ENCODE measurements at places on chromosomes 2 and 18.

DNA sequence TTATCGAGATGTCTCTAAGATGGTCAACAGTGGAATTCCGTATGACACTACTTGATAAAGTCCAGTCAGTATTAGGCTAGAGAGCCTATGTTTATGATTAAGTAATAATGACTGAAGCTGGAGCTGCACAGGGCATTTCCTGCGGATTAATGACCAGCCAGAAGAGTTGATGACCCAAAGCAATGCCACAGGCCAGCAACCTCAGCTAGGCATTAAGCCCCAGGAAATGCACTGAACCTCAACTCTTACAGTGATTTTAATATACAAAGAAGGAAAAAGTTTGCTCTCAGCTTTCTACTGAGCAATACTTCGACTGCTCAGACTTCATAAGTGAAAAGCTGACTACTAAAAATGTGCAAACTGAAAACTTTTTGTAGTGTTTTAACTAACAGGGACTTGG, 3.9 kb downstream of the KCTD1 start:
- DNase-seq = no peak

DNA sequence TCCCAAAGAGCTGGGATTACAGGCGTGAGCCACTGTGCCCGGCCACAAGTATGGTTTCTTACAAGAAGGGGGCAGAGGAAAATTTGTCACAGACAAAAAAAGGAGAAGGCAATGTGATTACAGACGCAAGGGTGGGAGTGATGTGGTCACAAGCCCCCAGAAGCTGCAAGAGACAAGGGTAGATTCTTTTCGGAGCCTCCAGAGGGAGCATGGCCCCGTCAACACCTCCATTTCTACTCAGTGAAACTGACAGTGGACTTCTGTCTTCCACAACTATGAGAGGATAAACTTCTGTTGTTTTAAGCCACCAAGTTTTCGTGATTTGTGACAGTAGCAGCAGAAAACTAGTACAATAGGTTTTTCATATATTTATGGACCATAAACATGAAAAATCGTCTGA, 2.1 kb upstream of the TCF7L1 start:
- no peak for DNase-seq

- no peak for DNase-seq
Observed at GRCh38 chr18:68676913-68677312, 38.0 kb downstream of the TMX3 start.

- DNase-seq = peak; percentile 38
Observed at GRCh38 chr2:18585526-18585925, 3.8 kb downstream of the NT5C1B start.

DNA sequence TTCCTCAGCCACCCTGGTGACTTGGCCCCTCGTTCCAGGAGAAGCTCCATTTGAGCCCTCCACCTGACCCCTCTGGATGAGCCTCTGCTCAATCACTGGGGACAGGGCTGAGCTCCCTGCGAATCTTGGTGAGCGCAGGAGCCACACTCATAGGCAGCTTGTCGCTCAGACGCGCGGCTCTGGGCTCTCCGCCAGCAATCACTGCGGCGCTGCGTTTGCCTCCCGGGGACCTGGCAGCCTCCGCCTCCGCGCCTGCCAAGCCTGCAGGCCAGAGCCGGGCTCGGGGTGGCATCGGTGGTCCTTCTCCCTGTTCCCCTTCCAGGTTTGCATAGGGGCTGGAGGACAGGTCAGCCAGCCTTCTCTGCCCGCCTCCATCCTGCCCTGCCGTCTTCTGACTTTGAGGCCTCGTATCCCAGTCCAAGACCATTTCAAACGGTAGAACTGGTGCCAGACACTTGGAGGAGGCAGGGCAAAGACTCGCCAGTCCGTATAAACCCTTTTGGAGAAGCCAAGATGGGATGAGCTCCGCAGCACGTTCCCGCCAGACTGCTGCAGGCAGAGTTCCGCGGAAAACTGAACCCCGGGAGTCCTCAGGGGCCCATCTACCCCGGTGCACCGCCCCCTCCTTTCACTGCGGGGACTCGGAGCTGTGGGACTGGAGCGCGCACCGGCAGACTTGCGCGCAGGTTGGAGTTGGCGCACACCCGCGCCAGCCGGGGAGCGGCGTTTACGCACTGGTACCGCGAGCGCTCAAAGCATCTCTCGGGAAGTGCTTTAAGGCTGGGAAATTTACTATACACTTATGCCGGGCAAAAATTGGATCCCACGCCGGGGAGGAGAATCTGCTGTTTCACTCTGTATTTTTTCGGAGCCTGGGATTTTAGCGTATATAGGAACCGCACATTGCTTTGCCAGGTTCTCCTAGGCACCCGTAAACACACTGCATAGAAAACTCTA, 1.1 kb upstream of the TACR1 start:
- peak; percentile 62 for DNase-seq

DNA sequence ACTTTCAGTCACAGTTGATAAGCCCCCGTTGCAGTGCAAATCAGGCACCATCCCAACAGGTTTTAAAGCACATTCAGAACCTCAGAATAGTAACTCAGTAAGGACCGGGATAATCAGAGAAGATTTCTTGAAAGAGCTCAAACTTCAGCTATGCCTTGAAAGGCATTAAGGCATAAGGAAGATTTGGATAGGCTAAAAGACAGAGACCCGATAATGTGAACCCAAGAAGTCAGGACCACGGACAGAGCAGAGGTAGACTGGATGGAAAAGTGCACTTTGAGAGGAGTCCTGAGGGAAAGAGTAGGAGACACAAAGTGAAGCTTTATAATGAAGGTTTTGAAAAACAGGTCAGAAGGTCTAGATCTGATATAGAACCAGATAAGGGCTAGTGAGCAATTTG, 36.9 kb upstream of the KLF7 start:
- peak; percentile 66 for DNase-seq

DNA sequence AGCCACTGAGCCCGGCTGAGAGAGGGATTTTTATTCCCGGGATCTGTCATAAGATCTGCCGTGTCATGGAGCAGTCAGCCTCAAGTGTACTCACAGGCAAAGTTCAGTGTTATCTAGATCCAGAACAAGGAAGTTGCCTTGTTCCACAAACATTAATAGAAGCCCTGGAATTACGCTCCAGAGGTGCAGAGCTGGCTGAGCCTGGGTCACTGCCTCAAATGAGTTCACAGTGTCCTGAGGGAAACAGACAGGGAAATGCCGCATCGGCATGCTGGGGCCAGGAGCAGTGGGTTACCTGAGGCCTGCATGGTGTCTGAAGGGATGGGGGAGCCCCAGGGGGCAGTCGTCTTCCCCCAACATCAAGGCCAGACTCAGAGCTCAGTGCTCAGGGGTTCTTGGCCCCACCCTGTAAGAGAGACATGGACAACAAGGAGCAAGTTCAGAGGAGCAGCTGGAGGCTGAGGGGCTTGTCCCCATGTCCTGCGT, 42.7 kb upstream of the ODC1 start:
- DNase-seq = no peak

DNA sequence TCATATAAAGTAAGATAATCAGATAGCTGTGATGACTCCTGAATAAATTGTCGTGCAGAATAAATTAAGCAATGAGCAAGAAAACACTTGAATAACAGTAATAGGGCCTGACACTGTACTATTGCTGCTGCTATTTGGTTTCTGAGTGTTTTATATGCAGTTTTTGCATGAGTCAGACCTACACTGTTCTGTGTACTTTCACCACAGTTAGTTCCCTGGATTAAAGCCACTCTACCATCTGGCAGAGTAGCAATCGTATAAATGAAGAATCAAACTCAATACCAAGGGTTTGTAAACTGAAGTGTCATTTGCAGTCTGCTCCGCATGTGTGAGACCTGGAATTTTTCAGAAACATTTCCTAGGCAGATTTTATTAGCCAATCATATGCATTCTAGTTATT, 398.6 kb upstream of the CDH7 start:
- no peak for DNase-seq

DNA sequence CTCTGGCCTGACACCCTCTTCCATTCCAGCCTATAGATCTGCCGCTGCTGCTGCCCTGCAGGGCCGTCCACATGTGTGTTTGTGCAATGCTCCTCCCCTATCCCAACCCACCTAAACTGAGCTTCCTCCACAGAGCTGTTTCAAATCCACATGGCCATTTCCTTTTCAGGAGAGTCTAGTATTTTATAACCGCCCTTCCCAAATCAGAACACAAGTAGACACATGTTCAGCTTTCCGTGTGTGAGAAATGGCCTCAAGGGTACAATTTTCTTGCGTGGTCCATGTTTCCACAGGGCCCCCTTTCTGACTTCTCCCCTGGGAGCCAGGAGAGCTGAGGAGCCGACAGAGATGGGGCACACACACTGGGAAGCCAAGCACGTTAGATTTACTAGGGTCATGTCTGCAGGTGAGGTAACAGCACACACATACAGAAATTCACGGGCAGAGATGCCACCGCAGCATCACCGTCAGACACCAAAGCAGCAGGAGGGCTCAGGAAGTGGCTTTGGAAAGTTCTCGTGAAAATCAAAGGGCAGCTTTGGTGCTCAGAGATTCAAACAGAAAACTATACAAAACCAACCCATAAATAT, 102.9 kb upstream of the TGFA start:
- DNase-seq = no peak

DNA sequence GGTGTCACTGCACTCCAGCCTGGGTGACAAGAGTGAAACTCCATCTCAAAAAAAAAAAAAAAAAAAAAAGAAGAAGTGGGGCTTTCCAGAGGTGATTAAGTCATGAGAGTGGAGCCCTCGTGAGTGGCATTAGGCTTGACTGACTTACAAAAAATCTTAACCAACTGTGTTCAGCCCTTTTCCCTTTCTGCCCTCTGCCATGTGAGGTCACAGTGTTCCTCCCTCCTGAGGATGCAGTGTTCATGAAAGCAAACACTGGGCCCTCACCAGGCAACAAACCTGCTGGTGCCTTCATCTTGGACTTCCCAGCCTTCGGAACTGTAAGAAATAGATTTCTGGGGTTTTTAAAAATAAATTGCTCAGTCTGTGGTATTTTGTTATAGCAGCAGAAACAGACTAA, 37.0 kb upstream of the METTL21A start:
- DNase-seq = no peak

DNA sequence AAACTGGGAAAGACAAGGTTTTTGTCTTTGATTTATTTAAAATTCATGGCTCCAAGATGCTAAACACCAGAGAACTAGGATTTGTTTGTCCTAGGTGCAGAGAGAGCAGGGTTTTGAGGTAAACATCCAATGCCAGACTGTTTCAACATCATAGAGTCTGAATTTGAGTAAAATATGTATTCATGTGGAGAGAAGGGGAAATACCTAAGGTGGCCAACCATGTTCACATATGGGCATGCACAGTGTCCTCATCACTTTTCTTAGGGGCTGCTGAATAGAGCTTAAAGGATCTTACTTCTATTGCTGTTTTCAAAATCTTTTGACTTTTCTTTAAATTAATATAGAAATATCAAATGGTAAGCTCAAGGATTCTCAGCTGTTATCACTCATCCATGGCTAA, 287.0 kb upstream of the CCDC68 start:
- DNase-seq = peak; percentile 27

GRCh38 chr18:6362559-6363129, 52.1 kb downstream of the L3MBTL4 start:
- no peak for DNase-seq

- DNase-seq = no peak
Observed at GRCh38 chr2:208945719-208946256, 478.1 kb upstream of the MAP2 start.

- no peak for DNase-seq
Observed at GRCh38 chr2:224146356-224147160, 107.5 kb upstream of the SERPINE2 start.

DNA sequence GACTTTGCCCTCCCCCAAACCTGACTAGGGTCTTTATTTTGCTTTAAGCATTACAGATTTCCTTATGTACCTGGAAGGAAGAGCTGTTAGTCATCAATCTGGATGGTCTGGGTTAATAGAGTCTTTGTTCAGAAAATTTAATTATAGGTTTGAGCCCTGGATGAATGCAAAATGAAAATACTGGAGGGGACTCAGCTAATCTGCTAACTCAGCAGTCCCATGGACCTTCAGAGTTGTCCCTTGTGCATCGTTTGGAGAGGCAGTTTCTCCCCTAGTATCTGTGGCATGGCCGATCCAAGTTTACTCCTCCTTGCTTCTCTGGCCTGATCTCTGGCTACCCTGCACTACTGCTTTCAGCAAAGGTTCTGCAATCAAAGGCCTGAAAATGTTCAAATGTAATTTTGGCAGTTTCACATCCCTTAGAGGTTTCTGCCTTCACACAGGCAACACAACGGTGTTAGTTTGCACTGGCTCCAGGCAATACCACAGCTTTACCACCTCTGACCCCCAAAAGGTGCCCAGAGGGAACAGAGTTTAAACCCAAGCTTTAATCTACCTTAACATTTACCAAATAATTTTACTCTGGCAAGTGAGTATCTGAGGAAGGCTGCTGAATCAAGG, 134.3 kb downstream of the THADA start:
- no peak for DNase-seq

DNA sequence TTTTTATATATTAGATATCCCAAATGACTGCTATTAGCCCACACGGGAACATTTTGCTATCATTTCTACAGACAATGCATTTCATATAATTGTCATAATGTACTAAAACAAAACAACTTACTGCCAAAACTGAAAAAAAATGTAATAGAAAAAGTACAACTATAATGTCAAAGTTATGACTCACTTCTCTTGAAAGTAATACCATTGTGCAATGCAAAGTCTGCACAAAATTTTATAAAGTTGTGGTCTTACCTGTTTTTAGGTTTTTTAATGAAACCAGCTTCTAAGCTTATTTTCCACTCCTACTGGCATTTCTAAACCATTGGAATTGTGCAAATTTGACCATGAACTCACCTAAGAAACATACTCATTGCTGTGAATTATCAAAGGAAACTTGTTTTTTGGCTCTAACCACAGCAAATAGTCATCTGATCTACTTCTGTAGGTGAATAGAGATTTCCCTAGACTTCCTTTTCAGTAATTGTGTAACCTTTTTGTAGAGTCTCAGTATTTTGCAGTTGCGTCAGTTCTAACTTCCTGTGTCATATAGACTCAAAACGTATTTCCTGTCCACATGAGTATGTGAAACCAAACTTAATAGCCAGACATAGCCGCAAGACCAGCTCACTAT, 31.9 kb upstream of the TFPI start:
- peak; percentile 82 for DNase-seq

DNA sequence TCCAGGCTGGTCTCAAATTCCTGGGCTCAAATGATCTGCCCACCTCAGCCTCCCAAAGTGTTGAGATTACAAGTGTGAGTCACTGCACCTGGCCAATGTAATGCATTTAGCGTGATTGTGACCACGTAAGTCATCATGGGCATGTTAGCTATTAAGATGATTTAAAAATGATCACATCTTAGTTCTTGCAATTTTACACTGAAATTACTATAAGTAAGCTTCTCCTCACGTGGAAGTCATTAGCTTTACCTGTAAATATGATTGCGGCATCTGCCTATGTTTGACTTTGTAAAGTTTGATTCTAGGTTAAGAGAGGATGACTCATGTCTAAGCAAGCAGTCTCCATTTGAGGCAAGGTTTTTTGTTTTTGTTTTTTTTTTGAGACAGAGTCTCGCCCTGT, 85.5 kb downstream of the PMAIP1 start:
- no peak for DNase-seq

DNA sequence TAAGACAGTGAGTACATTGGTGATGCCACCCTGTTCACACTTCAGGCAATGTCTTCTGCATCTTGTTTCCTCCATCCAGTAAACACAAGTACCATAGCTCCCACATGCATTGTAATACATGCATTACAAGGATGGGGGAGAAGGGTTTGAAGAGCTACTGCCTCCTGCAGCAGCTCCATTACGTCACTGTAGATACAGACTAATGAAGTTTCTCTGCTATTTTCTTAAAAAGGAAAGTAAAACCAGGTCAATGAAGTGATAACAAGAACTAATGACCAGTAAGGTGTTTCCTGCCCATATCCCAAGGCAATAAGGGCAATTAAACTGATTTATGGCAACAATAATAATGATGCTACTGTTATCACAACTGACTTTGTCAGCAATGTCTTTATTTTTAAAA, 18.2 kb upstream of the BBS5 start:
- no peak for DNase-seq

Data from adipocyte (in vitro differentiated cells).